IPS DF 19.7 (cell line): ENCODE measurements at places on chromosomes 4 and X.

- DNase-seq, result peak; percentile 57
Measured at GRCh38 chr4:121011138-121011537, 61.2 kb downstream of the NDNF start.

DNA sequence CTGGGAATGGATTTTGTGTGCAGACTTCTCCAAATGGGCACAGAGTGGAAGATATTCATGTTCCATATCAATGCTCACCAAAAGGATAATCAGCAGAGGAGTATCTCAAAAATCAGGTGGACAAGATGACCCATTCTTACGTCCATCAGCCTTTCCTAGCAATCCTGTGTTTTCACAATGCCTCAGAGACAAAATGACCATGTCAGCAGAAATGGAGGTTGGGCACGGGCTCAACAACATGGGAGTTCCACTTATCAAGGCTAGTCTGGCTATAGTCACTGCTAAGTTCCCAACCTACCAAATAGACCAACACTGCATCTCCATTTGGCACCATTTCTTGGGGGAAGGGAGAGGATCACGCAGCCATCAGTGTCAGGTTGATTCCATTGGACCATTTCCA, 179.0 kb downstream of the COX7B2 start:
- no peak for DNase-seq

GRCh38 chrX:150688911-150689451, 4.2 kb upstream of the MTMR1 start:
- DNase-seq, result peak; percentile 68

GRCh38 chrX:12309040-12309743, 170.9 kb downstream of the FRMPD4 start:
- DNase-seq, result no peak

DNA sequence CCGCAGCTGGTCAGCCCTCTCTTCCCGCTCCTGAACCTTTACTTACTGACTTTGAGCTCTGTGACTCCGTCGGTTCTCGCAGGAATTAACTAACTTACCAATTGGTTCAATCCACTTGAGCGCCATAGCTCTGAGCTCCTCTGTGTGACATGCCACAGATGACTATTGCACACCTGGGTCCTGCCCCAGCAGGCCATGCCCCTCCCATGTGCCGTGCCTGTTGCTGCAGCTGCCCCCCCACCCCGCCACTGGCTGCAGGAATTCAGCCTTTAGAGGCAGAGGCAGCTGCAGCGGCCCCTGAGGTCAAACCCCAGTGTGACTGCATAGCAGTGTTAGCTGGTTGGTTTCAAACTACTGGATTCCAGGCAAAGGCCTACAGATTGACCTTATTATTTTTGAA, 70.6 kb downstream of the MTMR1 start:
- DNase-seq, result no peak

DNA sequence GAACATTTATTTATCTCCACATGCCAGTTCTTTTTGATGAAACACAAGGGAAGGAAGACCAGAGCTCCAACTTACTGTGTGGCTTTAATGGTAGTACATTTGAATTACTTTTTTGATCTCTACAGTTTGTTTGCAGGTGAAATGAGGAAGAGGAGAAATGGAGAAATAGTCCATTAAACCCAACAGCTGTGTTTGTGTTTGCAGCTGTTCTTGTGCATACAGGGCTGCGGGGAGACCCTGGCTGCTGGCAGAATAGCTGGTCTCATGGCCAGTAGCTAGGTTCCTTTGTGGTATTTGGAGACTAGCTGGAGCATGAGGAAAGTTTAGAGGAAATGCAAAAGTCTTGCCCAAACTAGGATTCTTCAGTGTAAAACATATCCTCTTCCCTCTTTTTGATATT, 374.8 kb downstream of the GPAT3 start:
- no peak for DNase-seq

DNA sequence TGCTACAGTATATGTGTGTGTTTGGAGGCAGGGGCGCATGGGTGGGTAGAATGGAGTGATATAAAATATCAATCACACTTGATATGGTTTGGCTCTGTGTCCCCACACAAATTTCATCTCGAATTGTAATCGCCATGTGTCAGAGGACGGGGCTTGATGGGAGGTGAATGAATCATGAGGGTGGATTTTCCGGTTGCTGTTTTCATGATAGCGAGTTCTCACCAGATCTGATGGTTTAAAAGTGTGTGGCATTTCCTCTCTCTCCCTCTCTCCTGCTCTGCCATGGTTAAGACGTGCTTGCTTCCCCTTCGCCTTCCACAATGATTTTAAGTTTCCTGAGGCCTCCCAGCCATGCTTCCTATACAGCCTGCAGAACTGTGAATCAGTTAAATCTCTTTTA, 14.8 kb downstream of the SOWAHB start:
- no peak for DNase-seq

- no peak for DNase-seq
Measured at GRCh38 chr4:859496-859895, 33.6 kb upstream of the CPLX1 start.

- no peak for DNase-seq
Measured at GRCh38 chr4:109978704-109979454, 66.2 kb downstream of the EGF start.

- no peak for DNase-seq
Measured at GRCh38 chrX:113726898-113727297, 857.0 kb upstream of the HTR2C start.

DNA sequence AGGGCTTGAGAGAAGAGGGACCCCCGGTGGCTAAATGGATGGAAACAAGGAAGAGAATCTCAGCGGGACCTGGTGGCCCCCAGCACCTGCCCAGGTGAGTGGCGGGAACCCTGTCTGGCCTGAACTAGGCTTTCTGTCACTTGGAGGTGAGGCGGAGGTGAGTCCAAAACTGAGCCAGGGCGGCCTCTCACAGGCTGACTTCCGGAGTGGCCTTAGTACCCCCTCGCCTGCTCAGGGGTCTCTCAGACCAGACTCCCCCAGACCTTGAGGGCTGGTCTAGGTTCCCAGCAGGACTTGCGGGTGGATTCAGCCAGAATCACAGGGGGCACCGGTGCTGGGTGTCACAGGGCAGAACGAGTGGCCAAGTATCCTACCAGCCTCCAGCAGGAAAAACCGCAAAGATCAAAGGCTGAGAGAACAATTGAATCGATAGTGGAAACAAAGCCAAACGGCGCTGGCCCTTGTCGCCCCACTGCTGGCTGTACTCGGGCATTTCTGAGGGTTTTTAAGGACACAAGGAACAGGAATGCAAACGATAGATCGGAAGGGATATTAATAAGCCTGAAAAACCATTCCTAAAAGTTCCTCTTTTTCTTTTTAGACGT, 67.8 kb downstream of the WFS1 start:
- no peak for DNase-seq

DNA sequence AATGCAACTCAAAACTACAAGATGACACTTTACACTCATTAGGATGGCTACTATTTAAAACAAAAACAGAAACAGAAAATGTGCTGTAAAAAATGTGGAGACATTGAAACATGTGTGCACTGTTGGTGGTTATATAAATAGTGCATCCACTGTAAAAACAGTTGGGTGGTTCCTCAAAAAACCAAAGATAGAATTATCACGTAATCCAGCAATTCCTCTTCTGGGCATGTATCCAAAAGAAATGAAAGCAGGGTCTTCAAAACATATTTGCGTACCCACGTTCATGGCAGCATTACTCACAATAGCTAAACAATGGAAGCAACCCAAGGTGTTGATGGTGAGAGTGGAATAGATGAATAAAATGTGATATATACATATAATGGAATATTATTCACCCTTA, 967.2 kb downstream of the TRAM1L1 start:
- DNase-seq, result no peak

DNA sequence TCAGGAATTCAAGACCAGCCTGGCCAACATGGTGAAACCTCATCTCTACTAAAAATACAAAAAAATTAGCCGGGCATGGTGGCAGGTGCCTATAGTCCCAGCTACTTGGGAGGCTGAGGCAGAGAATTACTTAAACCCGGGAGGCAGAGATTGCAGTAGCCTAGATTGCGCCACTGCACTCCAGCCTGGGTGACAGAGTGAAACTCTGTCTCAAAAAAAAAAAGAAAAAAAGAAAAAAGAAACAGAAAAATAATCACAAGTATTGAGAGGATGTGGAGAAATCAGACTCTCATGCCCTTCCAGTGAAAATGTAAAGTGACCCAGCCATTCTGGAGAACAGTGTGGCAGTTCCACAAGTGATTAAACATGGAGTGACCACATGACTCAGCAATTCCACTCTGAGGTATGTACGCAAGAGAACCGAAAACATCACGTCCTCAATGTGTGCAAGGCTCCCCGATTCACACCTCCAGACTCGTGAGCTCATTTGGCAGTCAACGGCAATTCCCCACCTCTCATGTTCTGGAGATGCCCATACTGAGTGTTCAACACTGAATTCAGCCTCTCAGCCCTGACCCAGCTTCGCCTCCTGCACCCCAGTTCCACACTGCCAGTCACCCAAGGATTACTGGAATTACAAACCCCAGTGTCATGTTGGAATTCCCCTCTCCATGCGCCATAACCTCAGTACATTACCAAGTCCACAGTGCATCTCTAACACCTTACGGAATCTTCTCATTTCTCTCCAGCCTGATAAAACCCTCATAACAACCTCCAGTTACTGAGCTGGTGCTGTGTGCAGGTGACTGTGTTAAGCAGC, 21.1 kb downstream of the ACOX3 start:
- DNase-seq, result no peak

DNA sequence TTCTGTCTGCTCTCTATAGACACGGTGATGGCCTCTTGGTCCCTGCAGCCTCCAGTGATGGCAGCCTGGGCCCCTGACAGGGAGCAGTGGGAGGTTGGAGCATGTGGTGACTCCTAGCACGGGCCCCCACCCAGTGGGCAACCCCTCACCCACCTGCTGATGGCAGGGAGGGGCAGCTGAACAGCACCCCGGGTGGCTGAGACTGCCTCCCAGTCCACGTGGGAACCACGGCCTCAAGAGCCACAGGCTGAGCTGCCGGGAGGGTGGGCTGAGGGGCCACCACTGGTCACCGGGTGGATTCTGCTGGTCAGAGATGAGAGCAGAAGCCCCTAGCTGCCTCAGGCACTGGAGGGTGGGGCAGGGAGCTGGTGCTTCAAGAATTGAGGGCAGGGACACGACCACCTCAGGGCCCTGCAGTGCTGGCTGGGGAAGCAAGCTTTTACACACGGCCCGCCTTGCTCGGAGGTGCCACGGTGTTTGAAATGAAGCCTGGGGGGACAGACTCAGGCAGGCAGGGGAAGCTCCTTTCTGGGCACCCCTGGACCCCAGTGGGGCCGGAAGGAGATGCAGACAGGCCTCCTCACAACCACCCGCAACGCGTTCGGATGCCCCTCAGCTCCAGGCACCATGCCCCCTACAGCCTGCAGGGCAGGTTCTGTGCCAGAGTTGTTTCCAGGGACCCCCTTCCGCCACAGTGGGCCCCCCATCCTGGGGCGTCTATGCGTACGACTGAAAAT, 6.3 kb upstream of the HAUS3 start:
- no peak for DNase-seq

GRCh38 chr4:104490096-104490769, 4.5 kb downstream of the CXXC4 start:
- no peak for DNase-seq

GRCh38 chrX:15014281-15014680, 141.1 kb downstream of the MOSPD2 start:
- no peak for DNase-seq

DNA sequence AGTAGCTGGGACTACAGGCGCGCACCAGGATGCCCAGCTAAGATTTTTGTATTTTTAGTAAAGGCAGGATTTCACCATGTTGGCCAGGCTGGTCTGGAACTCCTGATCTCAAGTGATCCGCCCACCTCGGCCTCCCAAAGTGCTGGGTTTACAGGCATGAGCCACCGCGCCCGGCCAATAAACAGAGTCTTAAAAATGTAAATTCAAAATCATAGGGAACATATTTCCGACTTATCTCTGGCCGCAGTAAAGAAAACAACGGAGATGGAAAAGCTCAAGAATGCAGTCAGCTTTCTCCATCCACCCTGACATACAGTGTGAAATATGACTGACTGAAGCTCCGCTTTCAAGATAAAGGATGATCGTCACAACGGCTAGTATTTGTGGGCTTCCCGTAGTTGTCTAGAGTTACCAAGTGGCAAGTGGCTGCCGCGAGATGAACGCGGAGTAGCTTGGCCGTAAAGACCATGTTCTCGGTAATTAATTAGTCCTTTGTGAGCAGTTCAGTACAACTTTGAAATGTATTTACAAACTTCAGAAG, 495.1 kb upstream of the FAT1 start:
- DNase-seq, result no peak

DNA sequence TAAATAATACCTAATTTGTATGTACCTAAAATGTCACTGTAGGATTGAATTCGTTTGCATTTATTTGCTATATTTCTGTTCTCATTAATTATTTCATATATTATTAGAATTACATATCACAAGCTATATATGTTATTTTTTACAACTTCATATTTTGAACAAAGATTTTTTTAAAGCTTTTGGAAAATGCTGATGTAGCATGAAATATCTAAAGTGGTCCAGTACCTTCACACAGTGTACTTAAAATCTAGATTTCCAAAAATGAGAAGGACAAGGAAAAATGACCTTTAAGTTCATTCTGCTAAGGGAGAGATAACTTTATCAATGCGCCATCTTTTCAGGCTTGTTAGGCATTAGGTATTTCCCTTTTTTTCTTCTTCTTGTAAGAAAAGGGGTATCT, 71.8 kb downstream of the LARP7 start:
- DNase-seq, result no peak

DNA sequence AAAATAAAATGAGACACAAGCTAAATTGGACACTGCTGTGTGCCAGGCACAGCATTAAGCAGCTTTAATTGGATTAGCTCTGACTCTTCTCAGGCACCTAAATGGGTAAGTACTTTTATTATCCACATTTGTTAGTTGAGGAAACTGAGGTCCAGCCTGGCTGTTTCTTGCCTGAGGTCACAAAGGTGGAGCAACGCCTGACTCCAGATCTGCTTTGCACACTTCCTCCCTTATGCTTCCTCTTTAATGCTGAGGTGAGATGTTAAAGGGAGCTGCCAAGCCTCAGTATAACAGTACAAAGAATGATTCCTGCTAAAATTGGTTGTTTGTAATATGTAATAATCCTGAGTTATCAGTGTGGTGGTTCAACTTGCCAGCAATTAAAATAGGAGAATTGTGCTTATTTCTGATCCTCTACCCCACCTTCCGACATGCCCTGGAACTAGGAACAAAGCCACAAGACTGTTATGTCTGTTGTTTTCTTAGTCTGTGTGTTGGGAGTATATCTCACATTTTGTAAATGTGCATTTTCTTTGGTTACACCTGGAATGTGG, 74.4 kb downstream of the AFF1 start:
- no peak for DNase-seq

GRCh38 chrX:50075630-50076339, 125.0 kb downstream of the AKAP4 start:
- no peak for DNase-seq

DNA sequence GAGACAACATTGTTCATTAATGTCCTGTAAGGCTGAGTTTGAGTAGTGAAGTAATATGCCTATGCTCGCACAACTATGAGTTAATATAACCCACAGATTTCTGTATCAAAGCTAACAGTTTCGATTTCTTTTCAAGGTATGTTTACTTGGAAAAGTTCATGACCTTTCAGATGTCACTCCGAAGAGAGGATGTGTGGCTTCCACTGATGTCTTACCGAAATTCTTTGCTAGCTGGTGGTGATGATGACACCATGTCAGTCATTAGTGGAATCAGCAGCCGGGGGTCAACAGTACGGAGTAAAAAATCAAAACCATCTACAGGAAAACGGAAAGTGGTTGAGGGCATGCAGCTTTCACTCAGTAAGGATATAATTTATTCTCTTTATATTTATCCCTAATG, 124.9 kb downstream of the STAG2 start:
- no peak for DNase-seq

GRCh38 chr4:10074076-10074766, 42.4 kb downstream of the WDR1 start:
- no peak for DNase-seq

- DNase-seq, result no peak
Measured at GRCh38 chr4:160318567-160319220, 1215.8 kb downstream of the RAPGEF2 start.
